ENCODE measurements at places on chromosomes 16 and 17.
A peak's percentile ranks its signal among the peaks of the same experiment; 100 is the strongest.

- no peak for DNase-seq
Observed at GRCh38 chr17:37696366-37696765, 48.5 kb downstream of the HNF1B start.

DNA sequence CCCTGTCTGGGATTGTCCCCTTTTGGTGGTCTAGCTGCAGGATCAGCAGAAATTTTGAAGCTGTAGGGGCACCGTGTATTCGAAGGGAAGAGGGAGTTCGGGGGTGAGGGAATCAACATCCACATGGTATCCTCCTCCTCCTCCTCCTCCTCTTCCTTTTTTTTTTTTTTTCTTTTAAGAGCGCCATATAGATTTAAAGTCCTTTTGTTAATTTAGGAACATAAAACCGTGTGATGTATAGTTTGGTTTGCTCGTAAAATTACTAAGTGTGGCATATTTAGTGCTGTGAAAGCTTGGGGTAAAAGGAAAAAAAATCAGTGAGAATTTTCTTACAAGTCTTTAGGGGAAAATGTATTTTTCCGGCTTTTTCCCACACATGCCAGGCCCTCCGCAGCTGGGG, 50.1 kb upstream of the GSE1 start:
- DNase-seq: no peak

GRCh38 chr16:3904875-3905274, 24.4 kb upstream of the CREBBP start:
- no peak for DNase-seq

DNA sequence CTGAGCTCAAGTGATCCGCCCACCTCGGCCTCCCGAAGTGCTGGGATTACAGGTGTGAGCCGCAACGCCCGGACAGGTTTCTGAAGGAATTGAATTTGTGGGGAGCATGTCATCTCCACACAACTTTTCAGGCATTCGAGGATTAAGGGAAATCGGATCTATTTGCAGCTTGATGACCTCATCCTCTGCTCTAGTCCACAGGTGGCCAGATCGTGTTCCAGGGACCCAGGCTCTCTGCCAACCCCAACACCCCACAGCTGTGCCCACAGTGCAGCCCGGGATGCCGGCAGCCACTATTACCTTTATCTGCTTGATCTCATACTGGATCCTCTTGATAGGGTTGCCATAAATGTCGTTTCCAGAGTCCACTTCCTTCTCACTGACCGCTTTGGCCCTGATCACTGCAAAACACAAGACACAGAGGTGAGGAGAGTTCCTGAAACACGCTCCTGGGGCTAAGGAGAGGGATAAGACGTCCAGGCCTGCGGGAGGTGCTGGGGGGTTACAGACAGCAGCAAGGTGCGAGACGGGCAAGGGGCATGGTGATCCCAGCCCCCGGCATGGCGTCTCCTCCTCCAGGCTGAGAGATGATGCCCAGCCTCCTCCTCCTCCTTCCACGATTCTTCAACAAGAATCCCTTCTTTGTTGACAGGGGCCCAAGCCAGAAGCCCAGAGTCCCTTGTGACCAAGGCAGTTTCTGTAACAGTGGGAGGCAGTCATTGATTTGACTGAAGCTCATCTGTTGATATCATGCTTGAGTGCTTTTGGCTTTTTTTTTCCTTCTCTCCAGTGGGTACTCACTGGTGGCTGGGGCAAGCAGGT, 29.3 kb downstream of the CEP295NL start:
- DNase-seq: no peak

- DNase-seq: no peak
Observed at GRCh38 chr17:31623990-31624389, 232.5 kb downstream of the RAB11FIP4 start.

DNA sequence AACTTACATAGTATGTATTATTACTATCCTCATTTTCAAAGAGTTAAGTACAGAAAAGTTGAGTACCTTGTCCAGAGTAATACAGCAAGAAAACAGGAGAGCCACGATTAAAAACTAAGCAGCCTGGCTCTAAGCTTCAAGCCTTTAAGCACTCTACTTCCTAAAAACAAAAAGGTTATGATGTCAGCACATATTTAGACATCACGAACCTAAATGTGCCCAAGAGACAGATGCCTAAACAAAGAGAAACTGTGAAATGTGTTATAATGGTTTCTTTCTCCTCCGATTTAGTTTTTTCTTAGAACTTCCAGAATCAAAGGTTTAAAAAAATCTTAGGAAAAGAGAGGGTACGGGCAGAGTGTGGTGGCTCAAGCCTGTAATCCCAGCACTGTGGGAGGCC, 151.0 kb downstream of the VPS53 start:
- no peak for DNase-seq

GRCh38 chr17:13597723-13598347, 3.9 kb downstream of the HS3ST3A1 start:
- no peak for DNase-seq

DNA sequence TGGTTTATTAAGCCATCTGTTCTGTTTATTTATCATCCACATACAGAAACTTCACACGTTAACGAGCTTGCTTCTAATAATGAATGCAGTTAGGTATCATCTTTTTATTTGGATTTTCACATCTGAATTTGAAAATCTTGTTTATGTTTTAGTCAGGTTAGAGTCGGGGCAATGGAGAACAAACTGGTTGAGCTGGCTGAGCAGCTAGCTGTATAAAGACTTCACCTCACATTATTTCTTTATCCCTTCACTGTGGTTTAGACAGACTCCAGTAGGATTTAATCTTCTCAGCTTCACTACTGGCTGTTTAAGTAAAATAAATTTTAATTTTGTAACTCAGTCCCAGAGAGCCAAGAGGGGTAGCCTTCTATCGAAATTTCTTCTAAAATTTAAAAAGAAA, 415.9 kb downstream of the RBFOX1 start:
- DNase-seq: no peak

DNA sequence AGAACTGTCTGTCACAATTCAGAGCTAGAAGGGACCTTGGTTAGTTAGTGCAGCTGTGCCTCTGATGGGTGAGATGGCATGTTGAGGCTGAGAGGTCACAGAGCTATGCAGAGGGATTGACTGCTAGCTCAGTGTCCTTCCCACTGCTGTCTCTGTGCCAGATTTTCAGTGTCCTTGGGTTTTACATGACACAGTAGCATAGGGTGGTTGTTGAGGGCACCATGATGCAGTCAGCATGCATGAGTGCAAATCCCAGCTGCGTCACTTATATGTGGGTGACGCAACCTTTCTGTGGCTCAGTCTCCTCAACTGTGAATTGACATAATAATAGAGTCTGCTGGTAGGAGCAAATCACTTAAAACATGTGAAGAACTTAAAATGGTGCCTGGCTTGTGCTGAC, 2.7 kb downstream of the MT1A start:
- DNase-seq: no peak

GRCh38 chr16:7338826-7339225, 6.2 kb downstream of the RBFOX1 start:
- no peak for DNase-seq

- DNase-seq: no peak
Observed at GRCh38 chr16:88451586-88452481, 1.2 kb upstream of the ZFPM1 start.

DNA sequence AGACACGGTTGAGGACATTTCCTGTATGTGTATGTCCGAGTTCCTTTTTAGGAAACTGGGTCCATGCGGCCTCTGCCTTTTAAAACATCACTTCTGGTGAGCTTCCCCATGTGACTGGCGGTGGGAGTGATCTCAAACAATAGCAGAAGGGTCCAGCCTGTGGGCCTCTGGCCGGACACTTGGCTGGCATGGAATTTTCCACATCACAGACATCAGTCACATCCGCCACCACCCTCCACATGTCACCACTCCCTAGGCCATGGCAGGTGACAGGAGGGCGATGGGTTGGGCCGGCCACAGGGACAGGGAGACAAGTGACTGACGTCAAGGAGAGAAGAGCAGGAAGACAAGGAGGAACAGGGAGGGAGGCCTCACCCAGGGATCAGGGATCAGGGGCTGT, 83.7 kb downstream of the DNAH17 start:
- no peak for DNase-seq

- DNase-seq: no peak
Observed at GRCh38 chr17:34242587-34243363, 12.3 kb upstream of the CCL2 start.

- DNase-seq: no peak
Observed at GRCh38 chr16:23833960-23834685, 1.7 kb upstream of the PRKCB start.

- DNase-seq: no peak
Observed at GRCh38 chr17:39209317-39210092, 9.4 kb downstream of the RPL19 start.

GRCh38 chr17:80942423-80943345, 49.0 kb upstream of the CHMP6 start:
- DNase-seq: peak; percentile 98

DNA sequence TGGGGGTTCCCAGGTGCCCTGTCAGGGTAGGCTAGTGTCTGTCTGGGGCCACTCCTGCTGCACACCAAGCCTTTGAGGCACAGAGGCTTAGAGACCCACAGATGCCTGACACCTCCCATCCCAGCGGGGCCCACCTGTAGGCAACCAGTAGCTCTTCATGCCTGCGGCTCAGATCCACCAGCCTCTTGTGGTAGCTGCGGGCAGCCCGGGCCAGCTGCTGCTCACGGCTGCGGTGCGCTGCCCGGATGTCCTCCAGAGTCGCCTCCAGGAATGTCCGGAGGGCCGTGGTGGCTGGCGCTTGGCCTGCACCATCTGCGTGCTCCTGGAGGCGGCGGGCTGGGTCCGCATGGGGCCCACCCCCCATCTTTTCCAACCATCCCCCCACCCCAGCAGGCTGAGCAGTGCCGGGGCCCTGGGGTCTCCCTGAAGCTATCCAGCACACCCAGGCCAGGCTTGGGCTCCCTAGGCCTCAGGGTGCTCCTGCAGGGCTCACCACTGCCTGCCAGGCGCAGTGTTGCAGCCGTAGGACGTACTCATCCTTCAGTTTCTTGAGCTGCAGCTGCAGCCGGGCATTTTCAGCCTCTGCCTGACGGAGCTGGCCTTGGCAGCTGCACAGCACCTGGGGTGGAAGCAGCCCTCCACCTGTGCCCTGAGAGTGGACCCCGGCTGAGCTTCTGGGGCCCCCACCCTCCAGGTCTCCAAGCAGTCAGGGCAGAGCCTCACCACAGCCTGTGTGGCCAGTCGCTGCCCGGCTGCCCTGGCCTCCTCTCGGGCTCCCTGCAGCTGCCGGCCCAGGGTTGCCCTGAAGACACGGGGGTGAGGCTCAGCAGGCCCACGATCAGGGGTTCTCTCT, 1.8 kb downstream of the CCDC78 start:
- no peak for DNase-seq

GRCh38 chr17:49132317-49132698, 261 bp upstream of the B4GALNT2 start:
- no peak for DNase-seq

DNA sequence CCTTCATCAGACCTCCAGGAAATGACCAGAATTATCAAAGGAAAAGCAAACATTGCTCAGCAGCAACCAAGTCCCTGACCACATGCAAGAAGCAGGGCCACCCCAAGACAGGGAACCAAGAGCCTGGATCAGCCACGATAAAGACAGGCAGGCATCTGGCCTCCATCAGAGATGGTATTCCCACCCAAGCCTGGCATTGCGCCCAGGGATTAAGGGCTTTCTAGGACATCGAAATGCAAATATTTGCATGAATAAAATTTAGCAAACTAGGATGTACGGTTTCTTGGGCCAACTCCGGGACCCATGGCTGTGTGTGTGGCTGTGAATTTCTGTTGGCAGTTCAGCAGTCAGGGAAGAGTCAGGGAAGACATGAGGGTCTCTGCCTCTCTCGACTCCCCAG, 241.4 kb upstream of the DYNLRB2 start:
- DNase-seq: no peak

GRCh38 chr16:70696952-70697593, 11.2 kb upstream of the MTSS2 start:
- DNase-seq: no peak

- no peak for DNase-seq
Observed at GRCh38 chr16:16045879-16046278, 96.5 kb downstream of the ABCC1 start.

DNA sequence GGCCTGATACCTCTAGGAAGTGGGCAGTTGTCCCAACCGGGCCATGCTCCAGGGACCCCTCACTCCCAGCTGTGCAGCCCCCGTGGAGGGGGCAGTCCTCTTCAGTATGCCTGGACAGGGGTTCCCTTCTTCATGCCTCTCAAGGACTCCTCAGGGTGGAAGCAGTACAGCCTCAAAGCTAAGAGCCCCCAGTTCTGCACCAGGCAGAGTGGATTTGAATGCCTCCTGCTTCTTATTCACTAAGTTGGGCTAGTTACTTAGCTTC, 23.9 kb upstream of the ST6GALNAC1 start:
- DNase-seq: no peak
